ENCODE measurements at places on chromosomes 4 and X.

GRCh38 chrX:72060196-72060920 is 71.4 kb downstream of the RTL5 start:
- no peak for DNase-seq

- no peak for DNase-seq
Measured at GRCh38 chr4:98514741-98515469, 143.5 kb downstream of the TSPAN5 start.

GRCh38 chr4:48275686-48276085 is 6.0 kb upstream of the TEC start:
- no peak for DNase-seq

- no peak for DNase-seq
Measured at GRCh38 chrX:129086802-129087201, 436.5 kb downstream of the SMARCA1 start.

GRCh38 chrX:51608126-51608525 is 10.6 kb downstream of the CENPVL3 start:
- DNase-seq = no peak

GRCh38 chr4:145485120-145485519 is 3.5 kb downstream of the SMAD1 start:
- no peak for DNase-seq

DNA sequence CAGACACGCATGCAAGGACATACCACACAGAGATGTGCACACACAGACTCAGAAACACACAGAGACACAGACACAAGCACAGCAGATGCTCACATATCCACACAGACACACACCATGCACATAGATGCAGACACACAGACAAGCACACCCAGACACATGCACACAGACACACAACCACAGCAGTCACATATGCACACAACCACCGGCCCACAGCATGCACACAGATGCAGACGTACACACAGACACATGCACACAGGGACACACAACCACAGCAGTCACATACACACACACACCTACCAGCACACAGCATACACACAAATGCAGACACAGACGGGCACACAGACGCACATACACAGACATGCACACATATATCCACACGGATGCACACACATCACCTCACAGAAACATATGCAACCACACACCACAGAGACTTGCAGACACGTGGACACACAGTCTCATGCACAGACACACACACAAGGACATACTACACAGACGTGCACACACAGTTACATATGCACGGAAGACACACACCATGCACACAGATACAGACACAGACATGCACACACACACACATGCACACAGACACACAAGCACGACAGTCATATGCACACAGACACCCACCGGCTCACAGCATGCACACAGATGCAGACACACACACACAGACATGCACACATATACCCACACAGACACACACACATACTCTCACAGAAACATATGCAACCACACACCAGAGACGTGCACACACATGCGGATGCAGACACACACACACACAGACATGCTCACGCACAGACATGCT is 25.2 kb upstream of the SLC25A6 start:
- DNase-seq = no peak

GRCh38 chr4:83247415-83248357 is 36.9 kb downstream of the COQ2 start:
- no peak for DNase-seq

DNA sequence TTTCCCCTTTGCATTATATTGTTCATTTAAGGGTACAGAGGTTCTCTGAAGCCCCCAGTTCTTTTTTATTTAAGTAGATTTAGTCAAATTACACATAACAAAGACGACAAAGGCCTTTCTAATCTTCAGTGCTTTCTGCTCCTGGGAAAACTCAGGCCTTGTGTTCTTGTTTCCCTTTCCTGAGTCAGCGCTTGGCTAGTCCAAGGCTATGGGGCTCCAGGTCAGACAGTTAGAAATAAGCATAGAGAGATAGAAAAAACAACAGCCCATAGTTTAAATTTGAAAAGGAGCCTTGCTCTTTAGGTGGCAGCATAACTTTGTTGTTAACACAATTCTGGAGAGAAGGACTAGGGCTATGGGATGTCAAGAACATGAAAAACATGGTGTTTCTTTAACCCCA is 97.3 kb downstream of the PPP1R2C start:
- no peak for DNase-seq

DNA sequence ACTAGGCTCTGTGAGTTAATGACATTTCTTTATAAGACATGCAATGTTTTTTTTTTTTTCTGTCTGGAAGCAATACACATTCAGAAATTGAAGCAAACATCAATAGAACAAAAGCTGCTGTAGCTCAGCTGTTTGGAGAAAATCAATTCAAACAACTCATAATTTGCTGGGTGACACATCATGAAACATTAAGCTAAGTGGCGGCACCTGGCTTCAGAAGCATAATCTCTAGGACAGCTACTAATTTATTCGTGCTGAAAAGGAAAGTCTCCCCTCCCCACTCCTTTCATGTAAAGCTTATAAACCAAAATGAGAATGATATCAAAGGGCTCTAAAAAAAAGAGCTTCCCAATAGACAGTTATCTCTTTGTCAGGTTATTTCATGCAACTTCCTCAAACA is 73.9 kb downstream of the LUZP4 start:
- no peak for DNase-seq

DNA sequence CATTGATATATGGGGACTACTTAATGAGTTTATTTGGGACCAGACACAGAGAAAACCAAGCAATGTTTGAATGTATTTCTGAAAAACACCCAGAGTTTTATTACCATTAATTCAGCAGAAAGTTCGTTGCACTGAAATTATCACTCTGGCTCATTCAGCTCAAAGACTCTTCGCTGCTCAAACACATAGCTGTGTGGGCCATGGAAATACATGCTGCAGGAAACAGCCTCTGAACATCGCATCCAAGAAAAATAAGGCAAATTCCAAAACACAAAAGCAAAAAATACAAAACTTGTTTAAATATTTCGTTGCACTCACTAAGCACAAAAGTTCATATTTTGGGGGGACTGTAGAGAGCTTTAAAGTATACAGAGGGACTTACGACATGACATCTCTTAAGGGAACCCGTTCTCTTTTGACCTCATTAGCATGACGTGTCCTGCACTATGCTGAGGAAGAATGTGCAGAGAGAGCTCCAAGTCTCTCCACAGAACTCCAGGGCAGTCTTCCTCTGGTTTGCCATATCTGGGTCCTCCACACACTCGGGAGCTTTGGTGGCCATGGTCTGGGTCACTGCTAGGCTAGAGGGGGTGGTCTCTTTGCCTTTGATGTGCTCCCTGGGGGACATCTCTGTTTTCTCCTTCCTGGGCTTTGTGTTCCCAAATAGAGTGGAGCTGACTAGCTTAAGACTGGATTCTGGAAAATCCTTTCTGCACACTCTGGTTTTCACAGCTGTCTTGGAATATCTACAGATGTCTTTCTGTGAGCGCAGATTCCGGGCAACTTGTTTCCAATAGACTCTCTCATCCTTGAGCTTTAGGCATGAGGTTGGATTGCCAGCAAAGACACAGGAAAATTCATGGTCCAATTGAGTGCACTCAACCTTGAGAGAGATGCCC is 2.8 kb downstream of the FGFBP1 start:
- DNase-seq = no peak

- no peak for DNase-seq
Measured at GRCh38 chrX:129769467-129770154, 10.1 kb upstream of the SASH3 start.

DNA sequence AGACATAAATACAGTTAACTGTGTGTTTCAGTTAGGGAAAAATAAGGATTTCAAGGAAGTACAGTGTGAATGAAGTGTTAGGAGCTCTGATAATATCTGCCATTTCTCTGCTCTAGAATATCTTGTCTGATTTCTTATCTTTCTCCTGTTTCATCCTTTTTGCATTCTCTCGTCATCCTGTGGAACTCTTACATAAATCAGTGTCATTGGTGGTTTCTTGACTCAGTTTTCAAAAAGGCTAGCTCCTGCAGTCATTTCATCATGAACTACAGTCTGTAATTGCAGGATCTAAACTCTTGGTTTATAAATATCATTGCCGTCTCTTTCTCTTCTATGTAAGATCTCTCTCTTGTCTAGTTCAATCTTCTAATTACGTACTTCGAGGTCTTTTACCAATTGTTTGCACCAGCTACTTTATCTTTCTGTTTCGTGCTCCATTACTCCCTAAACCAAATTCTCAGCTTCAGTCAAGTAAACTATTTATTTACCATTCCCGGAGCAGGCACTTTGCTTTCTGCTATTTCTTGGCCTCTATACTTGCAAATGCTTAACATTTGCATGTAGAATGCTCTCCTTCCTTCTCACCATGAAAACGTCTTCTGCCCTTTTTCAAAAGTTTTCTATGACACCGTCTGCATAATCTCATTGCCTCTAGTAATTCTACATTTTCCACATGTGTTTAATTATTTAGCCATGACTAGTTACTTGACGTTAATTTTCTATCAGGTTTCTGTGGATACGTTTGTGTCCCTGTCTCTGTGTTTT is 294.0 kb downstream of the TENM3 start:
- DNase-seq = no peak

DNA sequence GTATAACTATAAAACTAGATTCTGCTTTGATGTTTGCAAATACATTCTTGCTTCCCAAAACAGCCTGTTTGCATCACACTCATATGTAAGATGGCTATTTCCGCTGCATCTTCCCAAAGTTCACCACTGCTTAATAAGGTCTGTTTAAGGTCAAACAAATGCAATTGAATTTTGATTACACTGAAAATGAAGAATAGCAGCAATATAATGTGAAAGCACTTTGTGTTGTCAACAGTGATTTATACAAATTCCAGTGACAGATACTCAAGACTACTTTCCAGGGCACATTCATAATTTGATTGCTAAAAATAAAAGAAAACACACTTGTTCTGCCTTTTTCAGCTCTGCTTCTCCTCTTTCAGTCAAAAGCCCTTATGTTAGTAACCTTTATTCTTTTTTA is 8.1 kb upstream of the PGAM4 start:
- DNase-seq = no peak

DNA sequence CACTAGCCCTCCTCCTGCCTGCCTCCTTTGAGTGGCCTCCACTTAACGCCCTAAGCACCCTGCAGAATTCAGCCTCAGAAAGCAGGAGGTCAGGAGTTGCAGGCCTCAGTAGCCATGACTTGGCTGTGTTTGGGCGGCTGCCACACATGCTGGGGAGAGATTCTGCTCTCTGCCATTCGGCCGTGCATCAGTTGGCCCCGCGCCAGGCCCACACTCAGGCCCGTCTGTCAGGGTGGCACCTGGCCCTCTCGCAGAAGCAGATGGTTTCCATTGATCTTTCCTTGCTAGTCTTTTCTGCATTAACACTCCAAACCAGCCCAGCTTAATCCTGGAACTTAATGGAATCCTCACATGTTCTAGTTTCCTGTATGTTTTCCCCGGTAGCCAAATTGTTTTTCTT is 30.7 kb upstream of the ATP6AP2 start:
- no peak for DNase-seq

- no peak for DNase-seq
Measured at GRCh38 chr4:76605099-76605563, 170.1 kb downstream of the SHROOM3 start.

DNA sequence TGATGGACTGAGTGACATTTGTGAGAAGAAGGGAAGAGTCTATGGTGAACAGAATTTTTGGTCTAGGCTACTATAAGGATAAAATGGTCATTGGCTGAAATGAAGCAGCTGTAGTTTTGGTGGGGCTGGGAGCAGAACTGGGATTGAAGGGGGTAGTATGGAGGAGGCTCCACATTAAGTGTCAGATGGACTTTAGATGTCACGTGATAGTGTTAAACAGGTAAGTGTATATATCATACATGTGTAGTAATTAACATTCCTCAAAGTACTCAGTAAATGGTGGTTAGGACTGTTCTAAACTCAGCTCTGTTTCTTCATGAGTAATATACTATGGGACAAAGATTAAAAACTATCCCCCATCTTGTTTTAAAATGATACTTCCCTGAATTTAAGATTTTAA is 947.9 kb downstream of the PDHA2 start:
- DNase-seq = no peak

DNA sequence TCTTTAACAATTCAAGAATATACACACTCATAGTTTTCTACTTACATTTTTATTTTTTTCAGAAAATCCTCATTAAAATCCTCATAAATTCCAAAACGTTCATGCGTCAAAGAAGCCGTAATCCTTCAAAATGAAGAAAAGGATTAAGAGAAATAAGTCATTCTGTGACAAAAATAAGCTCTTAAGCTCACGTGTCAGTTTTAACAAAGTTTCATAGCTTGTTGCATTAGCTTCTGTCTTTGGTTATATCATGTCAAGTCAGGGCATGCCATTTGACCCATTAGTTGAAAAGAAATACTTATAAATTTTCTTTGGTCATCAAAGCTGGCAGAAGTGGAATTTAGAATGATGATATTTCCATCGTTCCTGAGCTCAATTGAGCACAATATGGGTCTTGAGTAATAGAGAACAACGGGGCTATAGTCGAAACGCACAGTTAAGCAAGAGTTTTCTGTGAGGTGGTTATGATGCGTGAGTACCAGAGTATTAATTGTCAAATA is 185.2 kb upstream of the CTSO start:
- DNase-seq = no peak

DNA sequence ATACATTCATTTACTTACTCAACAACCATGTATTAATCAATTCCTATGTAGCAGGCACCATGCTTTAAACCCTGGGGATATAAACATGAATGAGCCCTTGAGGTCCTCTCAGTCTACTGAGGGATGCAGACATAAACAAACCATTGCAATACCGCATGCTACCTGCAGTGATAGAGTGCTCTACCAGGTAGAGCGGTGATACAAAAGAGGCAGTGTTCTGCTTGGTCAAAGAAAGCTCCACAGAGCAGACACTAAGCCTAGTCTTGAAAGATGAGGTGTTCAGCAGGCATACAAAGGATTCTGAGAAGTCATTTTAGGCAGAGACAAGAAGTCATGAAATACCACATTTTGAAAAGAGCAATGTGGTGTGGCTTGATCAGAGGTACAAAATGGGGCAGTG is 26.9 kb upstream of the AMOT start:
- DNase-seq = no peak

GRCh38 chr4:3035674-3036073 is 38.7 kb downstream of the HTT-AS start:
- DNase-seq = no peak

GRCh38 chr4:39931441-39931901 is 46.2 kb downstream of the PDS5A start:
- no peak for DNase-seq

DNA sequence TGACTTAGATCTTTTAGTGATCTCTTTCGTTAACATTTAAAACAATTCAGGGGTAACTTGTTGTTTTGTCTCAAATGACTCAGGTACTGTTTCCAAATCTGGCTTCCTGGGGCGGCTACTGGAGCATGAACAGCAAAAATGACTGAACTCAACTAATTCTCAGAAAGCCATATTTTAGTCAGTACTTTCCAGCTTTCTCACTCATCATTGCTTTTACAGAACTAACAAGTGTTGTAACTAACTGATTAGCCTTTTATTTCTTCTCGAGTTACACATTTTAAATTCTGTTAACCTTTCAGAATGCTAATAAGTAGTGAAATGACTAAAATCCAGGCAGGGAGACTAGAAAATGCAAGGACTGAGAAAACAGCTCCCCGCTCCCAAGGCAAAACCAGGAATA is 55.3 kb downstream of the JADE3 start:
- DNase-seq = no peak
